ENCODE measurements at places on chromosomes 7 and 10.

DNA sequence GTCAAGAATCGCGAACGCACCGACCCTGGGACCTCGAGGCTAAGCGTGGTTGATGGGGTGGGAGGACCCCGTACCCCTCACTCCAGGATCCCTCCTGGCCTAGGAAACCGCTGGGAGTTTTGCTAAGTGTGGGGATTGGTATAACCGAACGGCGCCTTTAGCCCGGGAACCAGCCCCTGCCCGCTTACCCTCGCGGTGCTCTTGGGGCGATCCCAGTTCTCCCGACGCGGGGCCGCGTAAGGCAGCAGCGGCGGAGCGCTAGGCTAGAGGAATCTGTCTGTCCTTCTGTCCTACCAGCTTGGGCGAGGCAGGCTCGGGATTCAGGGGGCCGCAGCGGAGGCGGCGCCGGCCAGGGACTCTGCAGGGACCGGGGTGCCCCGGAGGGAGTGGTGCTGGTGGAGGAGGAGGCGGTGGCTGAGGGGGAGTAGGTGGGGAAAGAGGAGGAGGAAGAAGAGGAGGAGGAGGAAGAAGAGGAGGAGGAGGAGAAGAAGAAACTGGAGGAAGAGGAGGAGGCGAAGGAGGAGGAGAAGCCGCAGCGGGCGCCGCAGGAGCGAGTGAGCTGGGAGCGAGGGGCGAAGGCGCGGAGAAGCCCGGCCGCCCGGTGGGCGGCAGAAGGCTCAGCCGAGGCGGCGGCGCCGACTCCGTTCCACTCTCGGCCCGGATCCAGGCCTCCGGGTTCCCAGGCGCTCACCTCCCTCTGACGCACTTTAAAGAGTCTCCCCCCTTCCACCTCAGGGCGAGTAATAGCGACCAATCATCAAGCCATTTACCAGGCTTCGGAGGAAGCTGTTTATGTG lies 439 bp upstream of the EMX2 start:
- DNase-seq = no peak

DNA sequence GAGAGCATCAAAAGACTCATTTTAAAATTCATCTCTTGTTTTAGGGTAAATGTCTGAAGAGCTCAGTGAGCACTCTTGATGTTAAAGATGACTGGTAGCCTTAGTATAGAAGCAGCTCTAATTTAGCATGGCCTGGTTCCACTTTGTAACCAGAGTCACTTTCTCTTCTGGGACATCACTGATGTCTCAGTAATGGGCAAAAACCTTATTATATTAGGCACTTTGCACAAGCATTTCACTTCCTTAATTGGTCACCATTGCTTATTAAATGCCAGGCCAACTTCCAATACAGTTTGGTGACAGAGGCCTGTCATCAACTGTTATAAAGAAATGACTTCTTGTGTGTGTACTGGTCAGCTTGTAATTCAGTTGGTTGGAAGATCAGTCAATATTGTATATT lies 53.0 kb downstream of the STEAP1B start:
- peak; percentile 61 for DNase-seq

DNA sequence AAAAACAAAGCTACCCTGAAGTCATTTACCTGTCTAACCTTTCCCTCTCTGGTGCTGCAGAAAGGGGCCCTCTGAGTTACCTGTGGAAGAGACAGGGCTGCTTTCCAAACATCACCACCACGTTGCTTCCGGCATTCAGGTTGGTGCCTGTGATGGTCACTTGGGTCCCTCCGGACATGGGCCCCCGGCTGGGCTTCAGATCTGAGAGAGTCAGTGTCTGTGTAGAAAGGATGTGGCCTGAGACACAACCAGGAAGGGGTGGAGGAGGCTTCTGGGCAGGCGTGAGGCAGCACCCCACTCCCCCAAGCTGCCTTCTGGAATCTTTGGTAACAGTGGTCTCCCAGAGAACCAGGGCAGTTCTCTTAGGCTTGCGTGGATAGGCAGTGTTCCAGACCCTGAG lies 388.9 kb downstream of the PLXNA4 start:
- DNase-seq = no peak

- no peak for DNase-seq
Observed at GRCh38 chr7:33916357-33917081, 11.2 kb downstream of the BMPER start.

DNA sequence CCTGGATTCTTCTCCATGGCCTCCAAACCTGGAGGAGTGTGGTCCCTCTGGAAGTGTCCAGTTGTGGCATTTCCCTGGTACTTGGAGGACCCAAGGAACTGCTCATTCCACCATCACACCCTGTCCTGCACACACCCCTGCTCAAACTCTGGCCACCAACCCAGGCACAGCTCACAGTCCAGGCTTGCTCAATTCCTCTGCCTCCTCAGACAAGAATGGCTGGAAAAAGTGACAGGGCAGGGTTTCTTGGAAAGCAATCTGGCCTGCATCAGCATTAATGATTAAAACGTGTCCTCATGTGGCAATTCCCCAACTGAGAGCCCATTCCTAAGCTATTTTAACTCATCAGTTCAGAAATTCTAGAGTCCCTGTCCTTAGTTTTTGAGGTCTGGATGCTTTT lies 17.2 kb upstream of the TPST1 start:
- no peak for DNase-seq

DNA sequence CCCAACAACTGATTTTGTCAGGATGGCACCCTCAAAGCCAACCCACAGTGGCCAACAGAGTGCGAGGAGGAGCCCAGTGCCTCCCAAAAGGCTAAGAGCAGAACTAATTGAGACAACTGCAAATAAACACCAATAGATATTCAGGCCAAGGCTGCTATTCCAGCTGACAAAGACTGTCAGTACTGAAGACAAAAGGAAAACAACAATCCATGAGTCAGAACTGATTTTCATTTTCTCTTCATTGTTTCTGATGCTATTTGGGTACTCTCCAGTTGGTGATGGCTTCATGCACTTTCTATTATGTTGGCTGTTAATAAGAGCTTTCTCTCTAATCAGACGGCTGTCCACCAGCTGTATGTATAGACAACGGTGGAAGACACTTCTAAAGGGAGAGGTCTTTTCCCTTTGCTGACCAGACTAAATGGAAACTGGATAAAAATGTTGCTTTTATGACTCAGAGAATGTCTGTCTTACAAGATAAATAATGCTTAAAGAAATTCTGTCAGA lies 515.9 kb downstream of the PARD3 start:
- DNase-seq = no peak

DNA sequence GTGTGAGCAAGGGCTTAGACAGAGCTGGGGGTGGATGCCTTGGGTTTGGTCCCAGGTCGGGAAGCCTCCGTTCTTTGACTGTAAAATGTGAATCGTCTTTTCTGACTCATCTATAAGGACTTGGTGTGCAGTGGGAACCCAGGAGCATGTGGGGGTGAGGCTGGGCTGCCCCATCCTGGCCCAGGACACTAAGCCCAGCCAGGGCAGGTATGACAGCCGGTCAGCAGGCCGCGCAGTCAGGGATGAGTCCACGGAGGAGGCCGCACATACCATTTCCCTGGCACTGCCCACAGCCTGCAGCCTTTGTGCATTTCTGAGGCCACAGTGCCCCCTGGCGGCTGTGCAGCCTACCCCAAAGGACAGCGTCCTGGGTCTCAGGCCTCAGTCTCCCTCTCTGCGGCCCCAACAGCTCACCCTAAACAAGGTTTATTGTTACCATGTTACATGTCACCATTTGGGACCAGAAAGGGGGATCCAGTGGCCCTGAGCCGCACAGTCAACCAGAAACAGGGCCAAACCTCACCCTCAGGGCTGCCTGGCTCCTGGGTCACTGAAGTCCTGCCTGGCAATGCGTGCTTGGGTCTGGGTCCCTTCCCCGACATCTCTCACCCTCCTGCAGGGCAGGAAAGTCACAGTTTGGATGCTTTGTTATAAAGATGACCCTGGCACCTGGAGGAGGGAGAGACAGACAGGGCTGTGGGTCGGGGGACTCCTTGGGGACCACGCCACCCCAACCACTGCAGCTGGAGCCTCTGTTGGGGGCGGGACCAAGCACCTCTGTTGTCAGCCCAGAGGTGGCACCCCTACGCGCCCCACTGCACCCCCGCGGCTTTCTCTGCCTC lies 14.4 kb upstream of the SH2B2 start:
- peak; percentile 41 for DNase-seq

DNA sequence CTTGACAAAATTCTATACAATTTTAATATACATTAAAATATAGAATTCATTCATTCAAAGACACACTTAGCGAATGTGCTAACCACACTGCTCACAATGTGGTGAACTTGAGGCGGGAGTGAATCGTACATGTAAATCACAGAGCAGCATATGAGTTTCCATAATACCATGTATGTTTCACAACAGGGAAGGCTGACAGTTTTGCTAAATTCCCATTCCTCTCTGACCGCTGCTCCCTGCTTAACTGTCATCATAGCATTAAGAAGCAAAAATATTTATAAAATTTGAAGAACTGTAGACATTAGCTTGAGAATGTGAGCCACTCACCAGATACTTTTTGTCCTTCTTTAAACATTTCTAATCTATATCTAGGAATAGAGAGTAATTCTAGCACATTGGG lies 763.3 kb downstream of the MAGI2 start:
- no peak for DNase-seq

GRCh38 chr10:3960496-3960895 lies 175.5 kb upstream of the KLF6 start:
- no peak for DNase-seq

DNA sequence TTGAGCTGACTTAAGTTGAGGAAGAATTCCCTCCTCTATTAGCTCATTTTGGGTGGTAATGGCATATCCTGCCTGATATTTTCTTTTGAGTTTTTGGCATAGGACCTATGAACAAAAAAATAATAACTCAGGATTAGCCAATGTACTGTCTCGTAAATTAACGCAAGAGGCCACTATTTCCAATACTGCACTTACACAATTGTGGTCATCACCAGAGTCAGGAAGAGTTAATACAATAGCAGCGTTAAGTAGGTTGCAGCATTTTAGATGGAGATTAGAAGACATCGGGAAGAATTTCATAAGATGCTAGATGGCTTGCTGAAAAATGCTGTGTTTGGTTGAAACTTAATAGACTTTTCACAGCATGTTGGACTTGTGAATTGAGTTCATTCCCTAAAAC lies 36.4 kb downstream of the ANTXRL start:
- no peak for DNase-seq

DNA sequence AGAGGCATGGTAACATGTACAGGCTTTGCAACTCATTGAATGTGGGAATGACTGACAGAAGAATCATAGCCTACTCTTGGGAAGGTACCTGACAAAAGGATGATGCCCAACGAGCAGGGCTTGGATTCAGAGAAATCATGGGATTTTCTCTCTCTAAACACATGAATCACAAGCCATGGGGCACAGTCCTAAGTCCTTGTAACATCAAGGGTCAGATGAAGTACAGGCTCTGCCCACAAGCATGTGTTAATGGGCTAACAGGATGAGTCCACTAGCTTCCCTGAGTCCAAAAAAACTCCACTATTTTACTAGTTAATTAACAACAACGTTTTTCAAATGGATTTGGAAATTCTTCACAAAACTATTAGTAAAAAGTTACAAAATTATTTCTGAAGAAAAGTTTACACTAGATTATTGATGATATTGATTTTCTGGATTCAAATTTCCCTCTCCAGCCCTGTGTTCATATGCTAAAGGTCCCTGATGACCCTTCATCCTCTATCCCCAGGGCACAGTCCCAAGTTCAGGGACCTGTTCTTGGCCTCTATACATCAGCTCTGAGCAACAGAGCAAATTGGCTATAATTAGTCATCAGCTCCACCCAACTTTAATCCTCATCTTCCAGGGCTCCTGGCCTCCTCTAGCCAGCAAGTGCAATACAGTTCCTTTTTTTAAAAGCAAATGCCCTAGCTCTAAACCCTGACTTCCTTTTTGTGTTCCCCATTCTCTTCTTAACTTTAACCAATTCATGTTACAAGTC lies 99.8 kb downstream of the GSAP start:
- no peak for DNase-seq

DNA sequence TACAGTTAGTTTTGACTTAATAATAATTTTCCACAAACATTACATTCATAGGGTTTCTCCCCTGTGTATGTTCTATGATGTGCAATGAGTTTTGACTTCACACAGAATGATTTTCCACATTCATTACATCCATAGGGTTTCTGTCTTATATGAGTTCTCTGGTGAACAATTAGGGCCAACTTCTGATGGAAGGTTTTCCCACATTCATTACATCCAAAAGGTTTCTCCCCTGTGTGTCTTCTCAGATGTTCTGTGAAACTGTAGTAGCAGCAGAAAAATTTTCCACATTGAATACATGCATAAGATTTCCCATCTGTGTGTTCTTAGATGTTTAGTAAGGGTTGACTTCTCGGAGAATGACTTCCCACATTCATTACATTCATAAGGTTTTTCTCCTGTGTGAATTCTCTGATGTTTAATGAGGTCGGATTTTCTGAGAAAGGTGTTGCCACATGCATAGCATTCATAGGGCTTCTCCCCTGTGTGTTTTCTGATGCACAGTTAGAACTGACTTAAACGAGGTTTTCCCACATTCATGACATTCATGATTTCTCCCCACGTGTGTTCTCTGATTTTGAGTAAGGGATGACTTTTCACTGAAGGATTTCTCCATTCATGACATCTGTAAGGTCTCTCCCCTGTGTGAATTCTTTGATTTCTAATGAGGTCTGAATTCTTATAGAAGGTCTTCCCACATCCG lies 118.5 kb downstream of the ZNF33B start:
- DNase-seq = no peak

DNA sequence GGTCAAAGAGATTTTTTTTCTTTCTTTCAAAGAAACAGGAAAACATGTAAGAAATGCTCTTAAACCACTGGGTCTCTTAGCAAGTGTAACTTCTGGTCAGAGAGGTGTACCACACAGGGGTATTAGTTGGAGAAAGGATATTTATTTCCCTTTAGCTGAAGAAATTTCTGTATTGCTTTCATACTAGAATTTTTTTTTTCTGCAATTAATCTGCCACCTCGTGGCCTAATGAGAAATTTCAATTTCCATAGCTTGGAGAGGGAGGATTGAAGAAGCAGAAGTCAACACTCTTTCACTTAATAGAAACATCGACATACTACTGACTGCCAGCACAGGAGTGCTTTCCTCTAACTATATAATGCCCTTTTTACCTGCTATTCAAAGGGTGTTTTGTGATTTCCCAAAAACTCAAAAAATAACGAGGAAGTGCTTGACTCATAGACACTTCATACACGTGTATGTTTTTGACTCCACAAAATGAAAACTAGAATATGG lies 177.6 kb upstream of the NAMPT start:
- peak; percentile 16 for DNase-seq
